ENCODE measurements at places on chromosomes 2 and 18.
A peak's percentile ranks its signal among the peaks of the same experiment; 100 is the strongest.

- no peak for DNase-seq
Observed at GRCh38 chr2:103423100-103423499, 661.3 kb downstream of the TMEM182 start.

DNA sequence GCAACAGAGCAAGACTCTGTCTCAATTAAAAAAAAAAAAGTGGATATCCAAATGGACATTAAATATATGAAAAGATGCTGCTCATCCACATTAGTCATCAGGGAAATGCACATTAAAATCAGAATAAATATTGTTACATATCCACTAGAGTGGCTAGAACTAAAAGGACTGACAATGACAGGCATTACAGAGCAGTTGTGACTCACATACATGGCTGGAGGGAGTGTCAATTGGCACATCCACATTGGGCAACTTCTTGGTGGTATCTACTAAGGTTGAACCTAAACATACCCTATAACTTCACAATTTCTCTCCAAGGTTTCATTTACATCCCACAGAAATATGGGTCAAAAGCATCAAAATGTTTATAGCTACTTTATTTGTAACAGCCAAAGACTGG is 14.0 kb upstream of the DNER start:
- DNase-seq, result no peak

DNA sequence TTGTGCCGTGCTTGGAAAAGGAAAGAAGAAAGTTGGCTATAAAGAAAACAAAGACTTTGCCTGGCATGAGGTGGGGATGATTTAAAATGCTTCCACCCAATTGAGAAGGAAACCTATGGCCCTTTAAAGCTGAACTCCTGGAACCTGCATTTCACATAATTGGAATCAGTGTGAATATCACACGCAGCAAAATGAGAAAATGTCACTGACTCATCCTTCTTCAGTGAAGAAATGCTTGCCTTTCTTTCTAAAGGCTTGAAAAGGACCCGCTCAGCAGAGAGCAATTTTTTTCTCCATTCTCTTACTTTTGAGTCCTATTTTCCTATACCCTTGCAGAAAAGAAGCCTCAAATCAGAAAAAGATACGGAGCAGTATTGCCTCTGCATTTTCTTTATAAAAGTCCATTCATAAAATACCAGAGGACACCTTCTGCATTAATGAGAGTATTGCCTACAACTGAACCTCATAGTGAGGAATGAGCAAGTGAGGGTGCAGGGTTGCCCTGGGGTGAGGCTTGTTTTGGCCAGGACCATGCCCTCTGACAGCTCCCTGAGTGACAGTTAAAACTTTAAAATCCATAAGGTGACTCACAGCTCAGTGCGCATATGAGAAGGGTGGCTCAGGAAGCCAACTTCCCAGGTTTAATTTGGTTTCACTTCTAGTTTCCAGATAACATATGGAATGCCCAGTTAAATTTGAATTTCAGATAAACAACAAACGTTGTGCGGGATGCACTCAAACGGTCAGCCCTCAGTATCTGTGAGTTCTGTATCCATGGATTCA is 191.9 kb upstream of the GYPC start:
- no peak for DNase-seq

DNA sequence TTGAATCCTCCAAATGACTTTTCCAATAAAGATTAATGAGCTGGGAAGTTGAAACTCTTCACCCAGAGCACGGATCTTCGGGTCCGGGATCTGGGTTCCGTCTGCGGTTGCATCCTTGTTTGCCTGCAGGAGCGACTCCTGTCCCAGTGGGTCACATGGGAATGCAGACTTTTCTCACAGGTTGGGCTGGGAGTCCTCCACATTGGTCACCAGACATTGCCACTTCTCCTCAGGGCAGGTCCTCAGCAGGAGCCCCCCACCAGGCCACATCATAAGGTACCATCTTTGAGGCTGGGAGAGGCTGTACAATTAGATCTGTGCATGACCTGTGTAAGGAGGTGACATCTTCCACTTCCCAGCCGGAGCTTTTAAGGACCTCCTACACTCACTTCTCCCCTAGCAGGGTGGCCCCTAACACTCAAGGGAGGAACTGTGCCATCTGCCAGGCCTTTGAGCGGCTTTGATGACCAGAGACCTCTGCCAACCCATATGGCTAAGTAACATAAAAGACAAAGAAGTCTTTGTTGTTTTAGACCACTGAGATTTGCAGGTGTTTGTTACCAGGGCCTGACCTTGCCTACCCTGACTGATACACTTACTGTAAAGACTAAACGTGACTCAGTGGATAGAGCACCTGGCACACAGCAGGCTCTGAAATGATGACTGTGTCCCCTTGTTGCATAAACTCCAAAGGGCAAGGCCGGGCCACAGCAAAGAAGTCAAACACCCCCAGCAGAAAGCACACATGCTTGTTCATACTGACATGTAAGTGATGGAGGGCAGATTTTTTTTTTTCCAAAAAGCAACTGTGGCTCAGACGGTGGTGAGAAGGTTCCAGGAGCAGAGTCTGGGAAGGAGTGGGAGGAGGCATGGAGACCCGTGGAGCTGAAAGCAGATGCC is 7.9 kb upstream of the TEX51 start:
- no peak for DNase-seq

- DNase-seq, result peak; percentile 45
Observed at GRCh38 chr2:216015722-216016464, 2.5 kb upstream of the MREG start.

DNA sequence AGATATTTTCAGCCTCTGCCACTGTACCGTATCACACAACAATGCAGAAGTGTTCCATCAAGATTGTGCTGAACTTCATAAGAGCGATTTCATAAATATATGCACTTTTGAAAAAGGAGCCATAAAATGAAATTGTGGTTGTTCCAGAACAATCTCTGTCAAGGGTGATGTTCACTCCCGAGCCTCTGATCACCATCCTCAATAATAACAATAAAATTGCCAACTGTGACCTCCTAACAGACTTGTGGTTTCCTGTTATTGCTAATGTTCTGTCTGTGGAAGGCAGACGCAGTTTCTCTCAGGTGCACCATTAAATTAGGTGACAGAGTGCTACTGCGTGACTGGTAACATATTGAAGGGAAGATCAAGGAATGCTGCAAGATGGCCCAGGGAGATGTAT is 383.7 kb downstream of the SOCS6 start:
- peak; percentile 72 for DNase-seq

- DNase-seq, result no peak
Observed at GRCh38 chr2:172456002-172456401, 28.6 kb downstream of the ITGA6 start.
